ENCODE measurements at places on chromosomes 6 and 20.

DNA sequence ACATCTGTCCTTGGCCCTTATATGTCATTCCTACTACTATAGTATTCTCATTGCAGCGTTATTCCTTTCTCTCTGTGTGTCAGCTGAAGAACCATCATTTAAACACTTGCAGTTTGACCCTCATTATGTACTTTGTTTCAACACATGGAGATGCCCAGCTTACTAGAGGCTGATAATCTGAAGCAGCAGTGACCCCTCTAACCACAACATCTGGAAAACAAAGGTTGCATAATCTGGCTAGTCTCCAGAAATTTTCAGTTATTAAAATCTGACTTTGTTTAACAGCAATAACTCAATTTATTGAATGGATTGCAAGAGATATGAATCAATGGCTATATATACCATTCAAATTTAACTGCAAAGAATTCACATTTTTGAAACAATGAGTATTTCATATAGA, 6.6 kb upstream of the PHIP start:
- no peak for DNase-seq

GRCh38 chr6:56863366-56863765, 91.5 kb upstream of the BEND6 start:
- no peak for DNase-seq

GRCh38 chr20:23061734-23062561, 12.5 kb upstream of the THBD start:
- no peak for DNase-seq

DNA sequence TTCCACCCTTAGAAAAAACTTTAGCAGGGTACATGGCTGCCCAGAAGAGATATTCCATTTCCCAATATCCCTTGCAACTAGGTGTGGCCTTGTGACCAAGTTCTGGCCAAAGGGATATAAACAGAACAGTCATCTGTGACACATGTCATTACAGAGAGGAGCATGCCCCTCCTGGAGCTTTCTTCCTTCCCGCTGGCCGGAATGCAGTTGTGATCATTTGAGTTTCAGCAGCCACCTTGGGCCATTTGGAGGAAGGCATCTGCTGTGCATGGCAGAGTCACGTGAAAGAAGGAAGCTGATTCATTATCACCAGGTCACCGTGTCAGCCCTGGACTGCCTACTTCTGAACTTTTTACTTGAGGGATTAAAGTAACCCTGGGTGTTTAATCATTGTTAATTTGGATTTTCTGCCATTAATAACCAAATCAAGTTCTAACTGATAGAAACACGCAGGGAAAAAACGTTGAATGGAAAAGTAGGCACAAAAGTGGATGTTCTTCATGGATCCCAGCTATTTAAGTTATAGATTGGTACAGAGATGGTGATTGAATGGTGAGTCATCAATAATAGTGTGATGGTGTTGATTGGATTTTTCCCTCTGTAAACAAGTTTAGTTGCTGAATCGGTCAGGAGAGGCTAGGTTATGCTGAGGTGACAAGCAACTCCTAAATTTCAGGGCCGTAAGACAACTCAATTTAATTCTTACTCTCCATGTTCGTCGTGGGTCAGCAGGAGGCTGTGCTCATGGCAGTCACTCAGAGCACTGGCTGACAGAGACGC, 80.7 kb upstream of the CCDC167 start:
- DNase-seq = no peak

DNA sequence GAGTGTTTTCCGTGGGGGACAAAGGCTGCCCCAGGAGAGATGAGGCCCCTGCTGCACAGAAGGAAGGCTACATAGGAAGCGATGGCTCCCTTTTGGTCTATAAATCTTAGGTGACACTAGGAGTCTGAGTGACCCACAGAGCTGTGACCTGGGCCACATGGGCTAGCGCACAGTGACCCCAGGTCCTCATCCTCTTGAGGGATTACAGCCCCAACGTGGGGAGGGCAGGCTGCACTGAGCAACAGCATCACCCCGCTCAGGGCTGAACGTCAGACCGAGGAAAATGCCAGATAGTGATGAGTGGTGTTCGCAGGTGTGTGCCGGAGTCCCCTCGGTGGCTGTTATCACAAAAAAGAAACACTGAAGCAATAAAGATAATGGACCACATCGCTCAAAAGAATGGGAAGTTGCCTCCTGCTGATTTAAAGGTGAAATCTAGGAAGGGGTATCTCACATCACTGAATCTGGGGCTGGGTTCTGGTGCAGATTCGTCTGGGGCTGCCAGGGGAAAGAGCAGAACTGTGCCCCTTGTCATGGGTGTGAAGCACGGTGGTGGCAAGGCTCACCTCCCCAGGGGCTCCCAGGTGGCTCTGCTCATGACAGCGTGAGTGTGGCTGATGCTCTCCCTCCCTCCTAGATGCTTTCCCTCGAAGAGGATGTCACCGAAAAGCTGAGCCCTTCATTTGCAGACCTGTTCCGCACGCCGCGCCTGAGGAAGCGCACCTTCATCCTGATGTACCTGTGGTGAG, 14.5 kb downstream of the SLC22A1 start:
- no peak for DNase-seq

DNA sequence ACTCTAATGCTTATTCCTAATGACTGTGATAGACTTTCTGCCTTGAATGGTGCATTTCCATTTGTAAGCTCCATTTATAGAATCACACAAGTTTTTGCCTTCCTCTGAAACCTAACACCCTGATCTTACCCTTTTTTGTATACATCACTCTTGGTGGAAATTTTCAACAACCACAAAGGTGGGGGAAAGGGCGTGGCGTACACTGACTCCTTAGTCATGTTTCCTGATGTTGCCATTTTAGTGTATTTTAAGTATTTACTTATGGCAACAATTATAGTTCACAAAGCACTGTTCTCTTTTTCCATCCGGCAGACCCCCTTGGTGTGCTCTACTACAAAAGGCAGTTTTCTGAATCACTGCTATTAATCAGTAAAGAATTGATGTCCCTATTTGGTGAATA, 92.0 kb downstream of the ATXN1 start:
- peak; percentile 70 for DNase-seq

DNA sequence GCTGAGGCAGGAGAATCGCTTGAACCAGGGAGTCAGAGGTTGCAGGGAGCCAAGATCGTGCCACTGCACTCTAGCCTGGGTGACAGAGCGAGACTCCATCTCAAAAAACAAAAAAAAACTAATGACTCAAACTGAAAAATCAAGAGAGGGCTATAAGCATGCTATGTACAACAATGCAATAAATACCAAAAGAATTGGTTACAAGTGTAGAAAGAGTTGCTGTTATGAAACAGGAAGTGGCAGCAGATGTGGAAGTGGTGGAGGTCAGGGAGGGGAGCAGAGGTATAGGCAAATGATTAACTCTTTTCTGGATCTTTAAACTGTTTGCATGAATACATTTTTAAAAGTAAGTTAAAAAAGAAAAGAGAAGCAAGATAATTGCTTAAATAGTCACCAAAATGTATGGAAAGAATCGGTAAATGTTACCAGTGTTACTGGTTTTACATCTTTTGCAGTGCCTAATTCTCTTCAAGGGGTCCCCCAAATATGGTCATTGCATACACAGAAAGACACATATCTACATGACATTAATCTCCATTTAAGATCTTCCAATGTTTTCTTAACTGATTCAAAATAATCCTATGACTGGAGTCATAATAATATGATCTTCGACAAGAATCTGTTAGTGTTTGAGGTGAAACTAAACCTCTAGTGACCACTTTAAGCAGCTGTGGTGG, 15.0 kb downstream of the CALHM6 start:
- DNase-seq = peak; percentile 13

- no peak for DNase-seq
Measured at GRCh38 chr20:52349806-52350205, 158.2 kb upstream of the ZFP64 start.

- no peak for DNase-seq
Measured at GRCh38 chr6:75884822-75885221, 135.8 kb downstream of the MYO6 start.

GRCh38 chr6:61887423-61887822, 398.6 kb downstream of the KHDRBS2 start:
- no peak for DNase-seq

GRCh38 chr20:57991211-57991881, 237.1 kb downstream of the ANKRD60 start:
- DNase-seq = no peak

- DNase-seq = no peak
Measured at GRCh38 chr20:38192323-38192885, 27.3 kb upstream of the TGM2 start.

GRCh38 chr20:47125508-47125757, 230.8 kb downstream of the EYA2 start:
- no peak for DNase-seq

DNA sequence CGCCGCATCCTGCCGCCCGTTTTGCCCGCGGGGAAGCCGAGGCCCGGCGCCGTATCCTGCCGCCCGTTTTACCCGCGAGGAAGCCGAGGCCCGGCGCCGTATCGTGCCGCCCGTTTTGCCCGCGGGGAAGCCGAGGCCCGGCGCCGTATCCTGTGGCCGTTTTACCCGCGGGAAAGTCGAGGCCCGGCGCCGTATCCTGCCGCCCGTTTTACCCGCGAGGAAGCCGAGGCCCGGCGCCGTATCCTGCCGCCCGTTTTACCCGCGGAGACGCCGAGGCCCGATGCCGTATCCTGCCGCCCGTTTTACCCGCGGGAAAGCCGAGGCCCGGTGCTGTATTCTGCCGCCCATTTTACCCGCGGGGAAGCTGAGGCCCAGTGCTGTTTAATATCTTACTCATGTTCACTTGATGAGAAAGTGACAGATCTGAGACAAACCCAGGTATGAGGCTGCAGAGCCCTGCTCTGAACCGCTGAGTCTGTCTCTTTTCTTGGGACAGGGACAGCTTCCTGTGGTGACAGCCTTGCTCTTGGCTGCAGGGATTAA, 129.4 kb downstream of the CDH26 start:
- DNase-seq = no peak

GRCh38 chr6:133590196-133590595, 298.7 kb upstream of the TCF21 start:
- no peak for DNase-seq

GRCh38 chr6:126077810-126078776, 91.8 kb downstream of the TRMT11 start:
- no peak for DNase-seq

DNA sequence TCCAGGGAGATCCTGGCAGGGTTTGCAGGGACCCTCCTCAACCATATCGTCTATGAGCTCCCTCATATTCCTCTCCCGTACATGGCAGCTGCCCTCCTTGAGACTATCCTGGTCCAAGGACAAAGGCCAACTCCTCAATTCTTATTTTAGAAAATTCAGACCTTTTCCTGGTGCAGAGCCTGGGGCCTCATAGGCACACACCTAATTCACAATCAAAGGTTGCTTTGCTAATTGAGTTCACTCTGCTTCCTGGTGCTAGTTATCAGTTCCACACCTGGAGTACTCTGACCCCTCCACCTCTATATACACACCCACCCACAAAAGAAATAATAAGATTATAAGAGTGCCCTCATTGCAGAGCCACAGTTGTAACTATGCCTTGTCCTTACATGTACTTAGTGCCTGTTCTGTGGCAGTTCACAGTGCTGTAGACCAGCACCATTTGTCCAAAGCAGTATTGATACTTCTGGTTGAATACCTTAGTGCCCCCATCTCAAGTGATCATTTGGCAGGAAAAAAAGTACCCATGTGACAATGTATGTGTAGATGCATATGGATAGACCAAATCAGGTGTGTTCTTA, 38.7 kb downstream of the GSS start:
- no peak for DNase-seq

Measured in CD4-positive, alpha-beta T cell treated with Interleukin-1 beta for 1 hour (primary cell).